ENCODE measurements at places on chromosomes 7 and 10. TPM values are rescaled to one million over a fixed set of nuclear protein-coding genes. Genes with fewer than 3 reads are reported as not detected.
A peak's percentile ranks its signal among the peaks of the same experiment; 100 is the strongest.

The TMEM184A gene
- 6.4 TPM for polyA plus RNA-seq

The EN2 gene
- 0.04 TPM for polyA plus RNA-seq

GRCh38 chr10:20993830-20994527 is 96.9 kb upstream of the NEBL start:
- DNase-seq, result no peak

DNA sequence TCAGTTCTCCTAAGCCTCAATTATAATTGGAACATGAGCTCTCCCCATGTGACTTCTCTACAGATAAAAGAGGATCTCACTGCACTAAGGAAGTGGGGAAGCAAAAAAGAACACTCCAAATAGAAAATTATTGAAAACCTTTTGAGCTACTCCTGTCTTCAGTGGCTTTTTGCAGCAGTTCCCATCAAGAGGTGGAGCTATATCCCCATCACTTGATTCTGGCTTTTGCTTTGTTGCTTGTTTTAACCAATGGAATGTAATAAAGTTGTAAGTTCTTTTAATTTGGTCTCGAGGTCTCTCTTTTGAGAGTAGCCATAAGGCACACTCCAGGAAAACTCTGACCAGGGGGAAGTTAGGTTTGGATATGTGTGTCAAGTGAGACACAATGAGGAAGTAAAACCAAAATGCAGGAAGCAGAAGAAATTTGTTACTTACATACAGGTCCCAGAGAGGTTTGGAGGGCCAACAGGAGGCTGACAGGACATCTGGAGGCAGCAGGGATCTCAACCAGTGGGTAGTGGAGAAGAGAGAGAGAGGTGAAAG is 569.4 kb downstream of the HTR7 start:
- no peak for DNase-seq

GRCh38 chr7:25260862-25261494 is 32.7 kb upstream of the NPVF start:
- no peak for DNase-seq

The PTN gene
- 215 TPM for polyA plus RNA-seq

DNA sequence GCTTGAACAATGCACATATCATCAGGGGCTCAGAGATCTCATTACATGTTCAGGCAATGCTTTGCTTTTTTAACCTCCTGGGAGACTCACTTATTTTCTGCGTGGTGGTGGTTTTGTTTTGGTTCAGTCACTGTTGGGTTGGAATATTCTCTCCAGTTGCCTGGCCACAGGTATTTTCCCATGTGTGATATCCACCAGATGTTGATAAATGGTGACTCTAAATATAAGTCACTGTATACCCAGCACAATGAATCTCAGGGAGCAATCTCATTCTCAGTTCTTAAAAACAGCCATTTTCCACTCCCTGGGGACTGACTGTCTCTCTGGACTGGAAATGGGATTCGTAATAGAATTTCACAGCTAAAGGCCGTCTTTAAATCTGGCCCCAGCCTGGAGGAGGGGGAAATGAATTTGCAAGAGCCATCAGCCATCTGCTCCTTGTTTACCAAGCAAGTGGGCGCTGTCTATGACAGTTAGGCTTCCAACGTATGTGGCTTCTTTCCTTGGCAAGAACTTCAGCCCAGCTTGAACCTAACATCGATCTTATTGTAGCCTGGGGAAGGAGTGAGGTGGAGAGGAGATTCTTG is 1106.2 kb downstream of the NRG3 start:
- no peak for DNase-seq

GRCh38 chr7:83109352-83109751 is 53.3 kb downstream of the PCLO start:
- no peak for DNase-seq

DNA sequence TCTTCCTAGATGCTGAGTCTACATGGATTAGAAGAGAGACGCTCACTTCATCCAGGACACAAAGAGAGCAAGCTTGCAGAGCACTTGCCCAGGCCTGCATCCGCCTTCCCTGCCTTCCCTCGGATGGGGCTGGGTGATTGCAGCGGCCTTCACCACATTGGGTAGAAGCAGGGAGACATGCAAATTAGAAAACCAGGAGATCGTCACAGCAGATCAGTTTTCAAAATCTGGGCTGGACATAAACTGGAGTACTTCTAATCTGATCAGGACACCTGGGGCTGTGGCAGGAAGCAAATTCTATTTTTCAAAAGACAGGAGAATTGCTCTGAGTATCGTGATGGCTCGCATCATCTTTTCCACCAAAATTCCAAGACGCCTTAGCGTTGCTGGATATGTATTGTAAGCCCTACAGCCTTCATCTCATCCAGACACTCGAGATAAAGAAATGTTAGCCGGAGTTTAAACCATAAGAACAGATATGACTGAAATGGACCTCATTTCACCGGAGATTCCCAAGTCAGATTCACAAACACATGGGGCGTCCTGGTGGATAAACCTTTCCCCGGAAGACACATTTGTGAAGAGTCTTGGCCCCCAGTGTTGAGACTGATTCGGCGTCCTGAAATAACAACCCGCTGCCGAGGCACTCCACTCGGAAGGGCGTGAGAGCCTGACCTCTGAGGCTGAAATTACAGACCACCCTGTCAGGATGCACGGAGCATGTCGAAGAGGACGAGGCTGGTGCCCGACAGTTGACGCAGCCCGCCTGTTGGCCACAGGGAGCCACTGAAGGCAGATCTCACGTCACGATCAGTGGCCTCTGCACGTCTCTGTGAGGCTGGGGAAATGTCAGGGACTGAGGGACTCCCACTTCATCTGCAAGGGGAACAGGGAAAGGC is 91.2 kb upstream of the PARD3 start:
- peak; percentile 56 for DNase-seq

Measured in right renal pelvis (tissue), 4 donors.